ENCODE measurements at places on chromosomes 4 and X. TPM values are rescaled to one million over a fixed set of nuclear protein-coding genes. Genes with fewer than 3 reads are reported as not detected.

ARHGAP24 gene
- total RNA-seq = 52.7 TPM

MTMR8 gene
- total RNA-seq = 9.2 TPM

ASB11 gene
- total RNA-seq = 2.0 TPM

MECP2 gene
- 72.2 TPM for total RNA-seq

BCAP31 gene
- 57.0 TPM for total RNA-seq

Measured in camera-type eye (tissue), 1 donor.